ENCODE measurements at places on chromosomes 2 and 18. TPM values are rescaled to one million over a fixed set of nuclear protein-coding genes. Genes with fewer than 3 reads are reported as not detected.

Gene CXCR4
- 5.8 TPM for total RNA-seq

Gene RAB17
- 51.3 TPM for total RNA-seq

Gene SLC23A3
- total RNA-seq = 6.1 TPM

- DNase-seq = no peak
These were observed 138.5 kb downstream of the MTX2 start for GRCh38 chr2:176407706-176408105.

GRCh38 chr2:130824492-130825061, 12.1 kb upstream of the ARHGEF4 start:
- DNase-seq = no peak

Gene RGPD3
- 0.06 TPM for total RNA-seq

- DNase-seq = no peak
These were observed 10.2 kb downstream of the NAGK start for GRCh38 chr2:71078624-71079023.

DNA sequence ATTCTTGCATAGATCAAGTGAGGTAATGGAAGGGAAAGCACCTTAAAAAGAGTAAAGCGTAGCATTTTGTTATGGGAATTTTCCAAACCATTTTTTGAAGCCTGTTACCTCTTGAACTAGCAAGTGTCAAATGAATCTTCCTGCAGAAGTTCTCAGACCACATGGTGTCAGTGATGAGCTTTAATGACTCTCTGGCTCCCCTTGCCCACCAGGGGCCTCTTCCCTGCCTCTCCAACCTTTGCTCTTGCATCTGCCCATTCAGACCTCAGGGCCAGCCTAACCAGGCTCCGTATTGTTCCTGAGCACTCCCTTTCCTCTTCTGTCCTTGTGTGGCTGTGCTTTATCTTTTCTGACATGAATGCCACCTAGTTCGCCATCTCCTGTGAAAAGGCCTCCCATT, 155.9 kb downstream of the DIS3L2 start:
- DNase-seq = no peak

DNA sequence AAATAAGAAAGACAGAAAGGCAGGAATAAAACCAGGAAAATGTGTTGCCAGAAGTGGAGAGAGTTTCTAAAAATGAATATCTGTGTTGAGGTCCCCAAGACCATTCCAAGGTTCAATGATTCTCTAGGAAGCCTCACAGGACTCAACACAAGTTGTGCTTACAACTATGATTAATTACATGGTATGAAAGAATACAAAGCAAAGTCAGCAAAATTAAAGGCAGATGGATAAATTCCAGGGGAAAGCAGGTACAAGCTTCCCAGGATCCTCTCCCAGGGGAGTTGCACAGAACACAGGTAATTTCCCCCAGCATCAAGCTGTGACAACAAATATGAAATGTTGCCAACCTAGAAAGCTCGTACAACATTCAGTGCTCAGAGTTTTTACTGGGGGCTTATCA, 154.4 kb upstream of the HNMT start:
- DNase-seq = no peak

DNA sequence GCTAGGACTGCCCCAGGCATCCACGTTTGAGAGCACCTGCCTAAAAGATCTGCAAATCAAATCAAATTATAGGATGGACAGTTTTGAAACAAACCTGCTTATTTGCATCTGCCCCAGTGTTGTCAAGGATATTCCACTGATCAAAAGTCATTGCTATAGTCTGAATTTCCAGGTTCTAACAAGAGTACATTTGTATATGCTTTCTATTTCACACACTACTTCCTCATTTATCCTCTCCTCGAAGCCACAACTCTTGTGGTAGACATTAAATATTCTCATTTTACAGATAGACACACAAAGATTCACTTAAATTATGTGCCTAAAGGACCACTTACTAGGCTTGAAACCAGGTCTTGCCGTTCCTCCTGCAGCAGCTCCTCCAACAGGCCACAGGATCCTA, 11.9 kb upstream of the TET3 start:
- DNase-seq = no peak

Gene ABCG8
- total RNA-seq = 0.67 TPM

DNA sequence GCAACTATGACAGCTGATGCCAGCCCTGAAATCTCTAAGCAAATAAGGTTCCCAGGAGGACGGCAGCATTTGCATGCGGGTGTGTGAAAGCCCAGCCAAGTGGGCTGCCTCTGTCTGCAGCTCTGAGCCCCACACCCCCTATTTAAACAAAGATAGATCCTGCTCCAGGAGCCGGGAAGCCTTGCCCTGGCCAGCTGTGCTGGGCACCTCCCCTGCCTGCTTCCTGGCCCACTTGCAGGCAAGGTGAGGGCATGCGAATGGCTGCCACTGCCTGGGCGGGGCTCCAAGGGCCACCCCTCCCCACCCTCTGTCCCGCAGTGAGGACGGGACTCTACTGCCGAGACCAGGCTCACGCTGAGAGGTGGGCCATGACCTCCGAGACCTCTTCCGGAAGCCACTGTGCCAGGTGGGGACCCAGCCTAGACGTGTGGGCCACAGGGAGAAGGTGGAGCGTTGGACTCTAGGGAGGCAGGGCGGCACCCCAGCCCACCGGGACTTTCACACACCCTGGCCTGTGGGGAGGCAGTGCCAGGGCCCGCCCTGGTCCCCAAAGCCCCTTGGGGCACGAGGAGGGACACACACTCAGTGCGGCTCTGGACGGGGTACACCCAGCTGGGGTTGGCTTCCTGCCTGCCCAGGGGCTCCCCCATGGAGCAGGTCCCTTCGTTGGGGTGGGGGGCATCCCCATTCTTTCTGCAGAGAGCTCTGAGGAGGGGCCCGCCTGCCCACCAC, at the start of gene ANO7:
TSS of gene ANO7 (plus strand) at position 317 of the 732 bp plus-strand sequence. CDS start 1,387 bp downstream, outside the sequence.
- DNase-seq = peak; percentile 71

Measured in left colon (tissue), 2 donors.